ENCODE measurements at places on chromosomes 3 and 15.

DNA sequence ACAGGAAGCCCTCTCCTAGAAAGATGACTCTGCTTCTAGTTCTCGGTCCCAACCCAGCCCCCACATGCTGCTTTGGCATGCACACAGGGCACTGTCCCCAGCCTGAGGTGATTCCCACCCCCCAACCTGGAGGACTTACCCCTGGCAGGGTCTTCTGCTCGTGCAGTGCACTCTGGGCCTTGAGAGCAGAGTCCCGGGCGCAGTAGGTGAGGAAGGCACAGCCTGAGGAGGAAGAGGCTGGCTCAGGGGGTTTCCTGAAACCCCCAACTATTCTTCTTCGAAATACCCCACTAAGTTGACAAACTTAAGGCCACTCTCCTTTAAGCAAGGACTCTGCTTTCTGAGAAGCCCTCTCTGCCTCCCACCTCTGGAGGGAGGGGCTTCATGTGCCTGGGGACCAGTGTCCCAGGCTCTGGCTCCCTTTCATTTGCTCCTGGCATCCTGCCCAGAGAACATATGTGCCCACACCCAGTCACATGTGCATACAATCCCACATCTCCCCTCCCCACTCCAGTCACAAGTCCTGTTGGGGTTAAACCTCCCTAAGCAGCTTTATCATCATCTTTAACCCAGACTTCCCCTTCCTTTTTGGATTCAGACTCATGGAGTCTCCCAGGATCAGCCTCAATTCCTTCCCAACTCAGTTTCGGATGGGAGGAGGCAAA is 4.1 kb downstream of the CELF6 start:
- DNase-seq, result no peak

DNA sequence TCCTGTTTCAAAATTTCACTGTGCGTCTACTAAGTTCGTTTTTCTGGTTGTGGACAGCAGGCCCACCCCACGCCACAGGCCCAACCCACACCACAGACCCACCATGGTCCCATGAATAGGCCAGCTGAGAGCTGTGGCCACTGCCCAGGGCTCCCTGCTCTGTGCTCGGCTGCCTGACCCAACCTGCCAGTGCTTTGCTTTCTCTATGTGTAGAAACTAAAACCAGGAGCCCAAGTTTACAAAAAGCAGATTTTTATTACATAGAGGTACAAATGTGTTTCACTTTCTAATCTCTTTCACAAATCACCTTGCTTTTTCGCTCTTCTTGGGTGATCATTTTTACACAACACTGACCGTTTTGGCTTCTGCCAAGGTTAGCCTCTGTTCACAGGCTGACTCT is 69.1 kb downstream of the HERC2 start:
- no peak for DNase-seq

- no peak for DNase-seq
These were observed 813.1 kb downstream of the NAALADL2 start for GRCh38 chr3:175672119-175672689.

- no peak for DNase-seq
These were observed 247.0 kb downstream of the STXBP5L start for GRCh38 chr3:121155028-121155427.

DNA sequence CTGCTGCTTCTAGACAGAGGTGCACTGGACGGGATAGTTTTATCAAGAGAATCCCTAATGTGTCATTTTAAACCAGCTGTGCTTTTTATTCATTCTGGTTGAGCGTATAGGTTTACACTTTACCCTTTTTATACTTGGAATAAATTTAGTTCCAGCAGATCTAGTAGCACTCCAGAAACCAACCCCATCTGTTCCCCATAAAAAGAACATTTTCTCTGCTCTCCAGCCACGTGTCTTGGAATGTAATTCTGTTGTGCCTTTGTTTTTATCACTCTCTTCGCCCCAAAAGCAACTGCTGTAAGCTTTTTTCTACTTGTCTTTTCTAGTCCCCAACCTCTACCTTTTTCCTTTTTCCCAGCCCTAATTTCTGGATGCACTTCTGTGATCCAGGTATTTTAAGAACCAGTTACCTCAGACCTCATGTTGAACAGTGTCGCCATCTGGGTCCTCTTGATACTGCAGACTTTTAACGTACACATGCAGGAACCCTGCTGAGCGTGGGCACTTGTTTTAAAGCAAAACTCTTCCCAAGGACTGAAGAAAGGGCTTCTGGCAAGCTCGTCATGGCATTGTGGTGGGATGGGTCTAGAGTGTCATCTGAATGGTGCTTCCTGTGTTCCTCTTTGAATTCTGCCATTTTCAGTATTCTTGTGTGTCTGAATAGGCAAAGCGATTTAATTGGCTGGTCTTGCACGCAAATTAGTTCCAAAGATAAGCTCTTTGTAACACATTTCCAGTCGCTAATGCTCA is 5.7 kb upstream of the EXOG start:
- no peak for DNase-seq

GRCh38 chr3:32340611-32341365 is 50.9 kb upstream of the CMTM7 start:
- no peak for DNase-seq

GRCh38 chr3:101104321-101104720 is 111.1 kb upstream of the ABI3BP start:
- no peak for DNase-seq

GRCh38 chr3:9008550-9009255 is 45.4 kb upstream of the RAD18 start:
- DNase-seq, result no peak

DNA sequence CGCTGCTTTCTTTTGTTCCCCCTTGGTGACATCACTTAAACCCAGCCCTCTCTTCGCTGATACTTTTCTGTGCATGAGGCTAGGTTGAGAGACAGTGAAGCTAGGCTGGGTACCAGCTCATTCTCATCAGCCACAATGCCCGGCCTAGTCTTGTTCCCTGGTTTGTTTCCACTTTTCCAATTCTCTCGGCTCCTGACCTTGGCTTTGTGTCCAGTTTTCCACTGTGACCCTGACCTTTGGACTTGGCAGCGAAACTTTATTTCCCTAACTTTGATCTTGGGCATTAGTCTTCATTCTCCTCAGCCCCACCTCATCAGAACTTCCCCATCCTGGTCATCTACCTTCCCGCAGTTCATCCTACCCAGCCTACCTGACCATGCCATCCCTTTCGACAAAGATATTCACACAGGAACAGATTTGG is 908 bp upstream of the ADPGK start:
- no peak for DNase-seq

DNA sequence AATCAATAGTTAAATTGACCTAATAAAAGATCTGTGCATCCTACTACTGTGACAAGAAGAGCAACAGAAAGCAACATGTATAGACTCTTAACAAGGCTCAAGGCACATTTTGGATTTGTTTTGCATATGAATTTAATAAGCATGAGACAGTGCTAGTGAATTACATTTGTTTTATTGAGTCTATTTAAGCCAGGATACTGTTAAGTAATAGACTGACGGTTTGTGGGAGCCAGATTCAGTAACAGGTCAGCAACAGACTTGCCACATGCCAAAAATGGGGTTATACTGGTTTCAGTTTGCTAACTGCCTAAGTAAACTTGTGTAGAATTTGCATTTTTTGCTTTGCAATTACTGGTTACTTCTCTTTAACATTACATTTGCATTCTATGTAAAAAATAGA is 54.0 kb downstream of the MBNL1 start:
- no peak for DNase-seq

DNA sequence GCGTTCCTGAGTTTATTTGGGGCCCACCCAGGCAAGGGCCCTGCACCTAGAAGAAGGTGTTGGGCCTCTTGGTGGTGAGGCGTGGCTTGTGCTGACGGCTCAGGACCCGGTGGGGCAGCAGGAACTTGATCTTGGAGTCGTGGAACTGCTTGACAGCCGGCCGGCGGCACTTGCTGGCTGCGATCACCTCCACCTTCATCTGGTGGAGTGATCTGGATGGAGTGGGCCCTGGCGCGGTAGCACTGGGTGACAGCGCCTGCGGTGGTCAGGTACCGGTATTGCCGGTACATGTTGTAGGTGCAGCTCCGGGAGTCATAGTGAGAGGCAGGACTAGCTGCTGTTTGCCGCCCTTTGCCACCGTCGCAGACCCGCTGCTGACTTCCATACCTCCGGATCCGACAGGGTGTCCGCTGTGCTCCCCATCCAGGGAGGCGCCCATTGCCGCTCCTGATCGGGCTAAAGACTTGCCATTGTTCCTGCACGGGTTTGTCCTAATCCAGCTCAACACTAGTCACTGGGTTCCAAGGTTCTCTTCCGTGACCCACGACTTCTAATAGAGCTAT is 136.8 kb downstream of the ANO10 start:
- no peak for DNase-seq

DNA sequence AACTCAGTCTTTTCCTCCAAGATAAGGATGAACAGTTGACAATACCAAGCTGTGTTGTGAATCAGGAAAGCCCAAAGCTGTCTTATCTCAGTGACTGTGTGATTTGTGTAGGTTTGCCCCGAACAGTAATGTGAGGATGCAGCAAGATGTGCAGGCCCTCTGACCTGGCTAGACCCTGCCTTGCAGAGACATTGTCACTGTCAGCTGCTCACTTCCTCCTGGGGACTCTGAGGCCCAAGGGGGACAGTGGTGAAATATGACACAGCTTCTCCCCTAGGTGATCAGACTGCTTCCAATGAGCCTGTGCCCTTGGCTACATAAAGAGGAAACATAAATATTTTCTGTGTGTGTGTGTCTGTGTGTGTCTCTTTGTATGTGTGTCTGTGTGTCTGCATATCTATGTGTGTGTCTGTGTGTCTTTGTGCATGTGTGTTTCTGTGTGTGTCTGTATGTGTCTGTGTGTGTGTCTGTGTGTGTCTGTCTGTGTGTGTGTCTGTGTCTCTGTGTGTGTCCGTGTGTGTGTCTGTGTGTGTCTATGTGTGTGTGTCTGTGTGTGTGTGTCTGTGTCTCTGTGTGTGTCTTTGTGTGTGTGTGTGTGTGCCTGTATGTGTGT is 21.7 kb downstream of the LRRK1 start:
- no peak for DNase-seq

DNA sequence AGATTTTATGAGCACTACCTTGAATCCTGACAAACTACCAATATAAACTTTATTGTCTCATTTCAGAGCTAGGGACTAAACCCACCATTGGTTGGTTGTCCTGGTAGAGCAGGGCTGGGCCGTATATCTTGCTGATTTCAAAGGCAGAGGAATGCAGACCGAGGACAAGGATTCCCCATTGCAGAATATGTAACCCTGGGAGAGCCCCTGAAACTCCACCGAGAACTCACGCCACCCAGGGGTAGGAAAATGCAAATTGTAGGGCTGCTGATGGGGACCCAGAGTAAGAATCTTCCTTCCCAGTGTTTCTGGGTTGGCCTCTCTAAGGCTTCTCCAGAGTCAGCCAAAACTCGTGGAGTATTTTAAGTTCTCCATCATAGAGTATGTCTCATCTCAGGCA is 235.3 kb downstream of the ABHD5 start:
- no peak for DNase-seq

- no peak for DNase-seq
These were observed 12.3 kb downstream of the CPNE9 start for GRCh38 chr3:9715764-9716437.

GRCh38 chr15:68488966-68489365 is 57.0 kb upstream of the ITGA11 start:
- DNase-seq, result no peak
